ENCODE measurements at places on chromosomes 1 and 21.

DNA sequence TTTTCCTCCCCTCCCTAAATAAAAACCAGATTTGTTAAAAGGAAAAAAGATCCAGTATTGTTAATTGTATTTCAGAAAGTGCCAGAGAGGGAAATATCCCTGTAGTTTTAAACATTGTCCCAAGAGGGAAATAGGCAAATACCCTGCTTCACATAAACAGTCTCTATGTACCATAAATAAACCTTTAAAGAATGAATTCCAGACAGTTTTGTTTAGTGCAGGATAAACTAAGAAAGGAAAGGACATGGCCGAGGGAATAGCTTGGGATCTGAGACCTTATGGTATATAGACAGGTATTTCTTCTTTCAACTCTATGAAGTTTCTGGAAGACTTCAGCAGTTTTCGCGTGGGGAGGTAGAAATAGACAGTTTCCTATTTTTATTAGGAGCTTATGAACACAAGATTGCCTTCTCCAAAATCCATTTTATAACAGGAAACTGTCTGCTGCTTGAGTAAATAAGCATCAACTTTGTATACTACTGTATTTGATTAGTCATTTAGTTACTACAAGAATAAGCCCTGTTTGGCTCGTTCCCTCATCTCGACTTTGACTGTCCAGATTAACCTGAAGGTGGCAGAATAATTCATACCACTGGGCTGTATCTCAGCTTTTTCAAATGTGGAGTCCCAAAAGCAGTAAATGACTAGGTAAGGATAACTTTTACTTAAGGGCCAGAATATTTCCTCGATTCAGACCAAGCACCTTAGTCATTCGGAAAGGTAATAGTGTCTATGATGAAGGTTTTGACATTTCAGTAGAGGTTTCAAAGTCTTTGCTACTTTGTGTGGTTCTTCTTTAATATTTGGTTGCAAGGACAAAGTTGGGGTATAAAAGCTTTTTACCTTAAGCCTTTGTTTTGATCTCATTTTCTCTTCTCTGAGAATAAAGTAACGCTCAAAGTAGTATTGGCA lies 177.5 kb downstream of the VPS13D start:
- DNase-seq = no peak

- no peak for DNase-seq
These were observed 61.3 kb upstream of the CACYBP start for GRCh38 chr1:174938281-174939007.

DNA sequence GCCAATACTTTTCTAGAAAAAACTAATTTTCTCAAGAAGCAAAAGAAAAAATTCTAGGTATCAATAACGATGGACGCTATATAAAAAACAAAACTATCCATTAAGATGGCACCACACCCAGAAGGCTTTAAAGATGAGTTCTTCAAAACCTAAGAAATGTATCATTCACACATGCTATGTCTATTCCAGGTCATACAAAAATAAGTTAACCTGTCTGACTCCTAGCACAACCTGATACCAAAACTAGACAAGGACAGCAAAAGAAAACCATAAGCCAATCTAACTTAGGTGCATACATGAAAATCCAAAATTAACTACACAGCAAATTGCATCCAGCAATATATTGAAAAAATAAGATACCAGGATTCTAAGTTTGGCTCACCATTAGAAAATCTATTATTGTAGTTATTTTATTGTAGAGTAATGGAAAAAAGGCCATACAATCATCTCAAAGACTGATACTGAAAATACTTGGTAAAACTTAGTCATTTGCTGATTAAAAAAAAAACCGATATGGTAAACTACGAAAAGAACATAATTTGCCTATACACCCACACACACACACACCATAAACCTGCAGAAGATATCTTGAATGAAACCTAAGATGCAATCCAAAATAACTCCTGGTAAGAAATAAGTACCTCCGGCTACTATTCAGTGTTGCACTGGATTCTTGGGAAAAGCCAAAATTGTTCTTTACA lies 55.0 kb downstream of the TRAF5 start:
- no peak for DNase-seq

DNA sequence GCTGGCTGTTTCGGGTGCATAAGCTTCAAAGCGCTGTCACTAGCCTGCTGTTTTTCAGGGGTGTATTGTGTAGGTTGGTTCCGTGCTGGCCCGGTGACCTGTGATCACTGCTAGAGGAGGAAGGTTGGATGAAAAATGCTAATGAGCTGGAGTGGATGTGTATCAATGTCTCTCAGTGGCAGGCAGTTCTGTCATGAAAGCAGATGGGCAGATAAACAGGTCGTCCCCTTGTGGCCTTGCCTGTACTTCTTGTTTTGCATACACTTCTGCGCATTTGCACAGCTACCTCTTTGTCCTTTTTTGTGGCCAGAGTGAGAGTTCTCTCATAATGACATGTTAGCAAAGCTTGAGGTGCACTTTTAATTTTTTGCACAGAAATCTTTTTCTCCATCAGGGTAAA lies 2.9 kb downstream of the SELENON start:
- no peak for DNase-seq

GRCh38 chr1:228271701-228272251 lies 63.9 kb downstream of the OBSCN start:
- no peak for DNase-seq

- no peak for DNase-seq
These were observed 169.4 kb downstream of the ASTN1 start for GRCh38 chr1:176994931-176995596.

GRCh38 chr1:119622311-119623192 lies 25.5 kb downstream of the ZNF697 start:
- no peak for DNase-seq

GRCh38 chr1:101929343-101929742 lies 67.4 kb downstream of the OLFM3 start:
- no peak for DNase-seq

- DNase-seq = no peak
These were observed 29.8 kb upstream of the KIAA0040 start for GRCh38 chr1:175222296-175222938.

GRCh38 chr1:202622388-202622787 lies 87.9 kb downstream of the SYT2 start:
- no peak for DNase-seq

DNA sequence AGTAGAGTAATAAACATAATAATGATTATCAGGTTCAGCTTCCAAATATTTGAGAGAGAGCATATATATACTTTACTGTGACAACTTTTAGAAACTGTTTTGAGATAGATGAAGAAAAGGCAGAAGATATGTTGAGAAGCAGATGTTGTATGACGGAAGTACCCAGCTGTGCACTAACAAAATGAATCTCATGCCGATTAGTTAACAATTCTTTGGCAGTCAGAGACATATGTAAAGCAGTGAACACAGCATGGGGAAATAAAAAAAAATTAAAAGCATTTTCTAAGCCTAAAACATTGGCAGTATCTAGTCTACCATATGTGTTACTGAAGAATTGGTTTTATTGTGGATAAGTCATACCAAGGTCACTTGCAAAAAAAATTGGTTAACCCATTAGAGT lies 51.8 kb downstream of the MAGI3 start:
- DNase-seq = no peak

- DNase-seq = no peak
These were observed 13.0 kb downstream of the UBE4B start for GRCh38 chr1:10045480-10046355.

DNA sequence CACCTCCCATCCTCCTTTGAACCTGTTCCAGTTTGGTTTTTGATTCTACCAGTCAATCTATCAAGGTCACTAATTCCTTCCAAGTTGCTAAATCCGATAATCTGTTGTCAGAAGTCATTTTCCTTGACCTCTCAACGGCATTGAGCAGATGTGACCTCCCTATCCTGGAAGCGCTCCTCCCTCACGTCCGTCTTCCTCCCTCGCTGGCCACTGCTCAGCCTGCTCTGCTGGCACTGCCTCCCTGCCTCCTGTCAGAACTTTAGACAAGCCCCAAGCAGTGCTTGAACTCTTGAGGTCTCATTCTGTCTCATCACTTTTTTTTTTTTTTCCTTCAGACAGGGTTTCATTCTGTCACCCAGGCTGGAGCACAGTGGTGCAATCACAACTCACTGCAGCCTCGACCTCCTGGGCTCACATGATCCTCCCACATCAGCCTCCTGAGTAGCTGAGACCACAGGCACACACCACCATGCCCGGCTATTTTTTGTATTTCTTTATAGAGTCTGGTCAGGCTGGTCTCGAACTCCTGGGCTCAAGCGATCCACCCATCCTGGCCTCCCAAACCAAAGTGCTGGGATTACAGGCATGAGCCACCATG lies 4.4 kb upstream of the ACOT7 start:
- DNase-seq = no peak

DNA sequence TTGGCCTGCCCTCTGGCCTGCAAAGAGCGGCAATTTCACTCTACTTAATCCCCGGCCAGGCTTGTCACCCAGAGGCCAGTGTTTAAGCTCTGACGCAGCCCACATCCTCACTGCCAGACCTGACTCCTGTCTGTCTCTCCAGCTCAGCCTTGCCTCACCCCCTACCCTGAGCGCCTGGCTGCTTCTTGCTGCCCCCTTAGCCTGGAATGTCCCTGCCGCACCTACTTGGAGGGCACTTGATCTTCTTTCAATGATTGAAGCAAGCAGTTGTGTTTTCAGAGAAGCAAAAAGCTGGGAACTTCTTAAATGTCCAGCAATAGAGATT lies 87.4 kb upstream of the ZBTB40 start:
- DNase-seq = no peak

DNA sequence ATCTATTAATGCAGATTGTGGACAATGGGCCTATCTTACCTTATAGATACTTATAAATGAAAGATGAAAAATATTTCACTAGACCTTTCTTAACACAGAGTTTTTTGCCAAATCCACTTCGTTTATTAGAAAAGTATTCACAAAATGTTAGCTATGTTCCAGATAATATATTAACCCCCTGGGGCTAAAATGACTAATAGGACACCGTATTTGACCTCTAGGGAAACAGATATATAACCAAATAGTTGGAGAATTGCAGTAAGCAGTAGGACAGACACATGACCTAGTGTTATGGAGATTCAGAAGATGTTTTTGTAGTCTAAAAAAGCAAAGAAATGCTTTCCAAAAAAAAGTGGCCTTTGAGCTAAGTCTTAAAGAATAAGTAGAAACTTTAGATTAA lies 106.9 kb downstream of the SEC16B start:
- DNase-seq = no peak

DNA sequence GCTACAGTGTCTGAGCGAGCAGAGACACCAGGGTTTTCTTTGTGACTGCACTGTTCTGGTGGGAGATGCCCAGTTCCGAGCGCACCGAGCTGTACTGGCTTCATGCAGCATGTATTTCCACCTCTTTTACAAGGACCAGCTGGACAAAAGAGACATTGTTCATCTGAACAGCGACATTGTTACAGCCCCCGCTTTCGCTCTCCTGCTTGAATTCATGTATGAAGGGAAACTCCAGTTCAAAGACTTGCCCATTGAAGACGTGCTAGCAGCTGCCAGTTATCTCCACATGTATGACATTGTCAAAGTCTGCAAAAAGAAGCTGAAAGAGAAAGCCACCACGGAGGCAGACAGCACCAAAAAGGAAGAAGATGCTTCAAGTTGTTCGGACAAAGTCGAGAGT lies 2.7 kb downstream of the ZBTB18 start:
- no peak for DNase-seq

DNA sequence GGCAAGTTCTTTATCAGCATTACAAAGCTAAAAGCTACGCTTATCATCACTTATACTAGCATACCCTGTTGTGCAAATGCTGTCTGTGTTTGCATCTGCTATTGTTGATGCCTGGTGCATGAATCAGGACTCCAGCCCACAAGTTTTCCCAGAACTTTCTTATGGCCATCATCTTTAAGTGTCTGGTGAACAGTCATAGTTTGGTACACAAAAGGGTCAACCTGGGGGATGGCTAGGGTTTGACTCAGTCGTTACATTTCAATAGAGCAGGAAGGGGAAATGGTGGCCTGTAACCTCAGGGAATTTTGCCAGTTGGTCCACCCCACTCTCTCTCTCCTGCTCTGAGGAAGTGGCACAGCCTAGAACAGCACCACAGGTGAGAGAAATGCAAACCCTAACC lies 35.4 kb downstream of the SELL start:
- DNase-seq = no peak
